Stimulated activated CD4-positive, alpha-beta T cell treated with anti-CD3 and anti-CD28 coated beads, Interleukin-1b, Interleukin-23, amount 100 ng/mL, for 24 hours (primary cell): ENCODE measurements at places on chromosomes 6 and 20.
A peak's percentile ranks its signal among the peaks of the same experiment; 100 is the strongest.

DNA sequence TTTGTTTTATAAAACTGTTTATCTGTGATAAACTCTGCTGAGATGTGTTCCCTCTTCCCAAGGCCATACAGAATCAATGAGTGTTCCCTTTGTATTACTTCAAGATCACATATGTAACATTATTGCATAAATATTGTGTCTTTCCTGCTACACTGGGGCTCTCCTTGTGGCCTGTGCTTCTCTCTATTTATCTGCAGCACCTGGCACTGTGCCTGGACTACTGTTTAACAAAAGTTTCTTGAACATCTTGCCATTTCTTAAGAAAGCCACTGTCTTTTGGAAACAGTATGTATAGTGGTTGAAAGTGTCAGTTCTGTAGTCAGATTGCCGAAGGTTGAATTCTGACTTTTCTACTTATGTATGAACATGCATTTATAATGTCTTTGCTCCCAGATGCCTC is 169.0 kb upstream of the SCGN start:
- DNase-seq, result no peak

- DNase-seq, result peak; percentile 21
These were observed 83.5 kb downstream of the ZMYND8 start for GRCh38 chr20:47272893-47273590.

GRCh38 chr6:47302043-47302442 is 7.7 kb downstream of the TNFRSF21 start:
- no peak for DNase-seq

DNA sequence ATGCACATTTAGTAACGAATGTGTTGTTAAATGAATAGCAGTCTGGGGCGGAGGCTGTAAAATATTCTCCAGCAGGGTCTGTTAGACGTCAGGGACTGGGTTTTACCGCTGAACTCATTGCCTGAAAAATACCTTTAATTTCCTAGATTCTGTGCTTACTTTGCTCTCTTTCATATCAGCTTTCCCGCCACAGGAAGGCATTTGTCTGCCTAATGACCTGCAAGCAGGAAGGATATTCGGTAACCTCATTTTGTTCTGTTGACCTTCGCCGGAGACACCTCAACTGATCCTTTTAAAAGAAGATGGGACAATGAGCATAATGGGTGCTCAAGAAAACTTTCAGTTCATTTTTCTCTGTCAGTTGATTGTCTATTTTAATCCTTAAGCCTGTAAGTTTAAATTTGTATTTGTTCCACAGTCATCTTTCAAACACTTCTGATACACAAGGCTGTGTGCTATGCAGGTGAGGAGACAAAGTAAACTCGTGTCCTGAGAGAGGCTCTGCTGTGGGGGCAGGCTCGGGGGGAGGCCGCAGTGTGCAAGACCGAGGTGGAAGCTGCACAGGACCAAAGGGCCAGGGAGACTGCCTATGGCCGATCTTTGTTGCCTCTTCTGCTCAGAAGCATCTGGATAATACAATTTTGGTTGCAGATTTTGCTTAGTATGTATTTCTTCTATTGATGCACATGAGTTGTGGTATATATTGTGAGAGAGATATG is 27.4 kb upstream of the SIM1 start:
- no peak for DNase-seq

DNA sequence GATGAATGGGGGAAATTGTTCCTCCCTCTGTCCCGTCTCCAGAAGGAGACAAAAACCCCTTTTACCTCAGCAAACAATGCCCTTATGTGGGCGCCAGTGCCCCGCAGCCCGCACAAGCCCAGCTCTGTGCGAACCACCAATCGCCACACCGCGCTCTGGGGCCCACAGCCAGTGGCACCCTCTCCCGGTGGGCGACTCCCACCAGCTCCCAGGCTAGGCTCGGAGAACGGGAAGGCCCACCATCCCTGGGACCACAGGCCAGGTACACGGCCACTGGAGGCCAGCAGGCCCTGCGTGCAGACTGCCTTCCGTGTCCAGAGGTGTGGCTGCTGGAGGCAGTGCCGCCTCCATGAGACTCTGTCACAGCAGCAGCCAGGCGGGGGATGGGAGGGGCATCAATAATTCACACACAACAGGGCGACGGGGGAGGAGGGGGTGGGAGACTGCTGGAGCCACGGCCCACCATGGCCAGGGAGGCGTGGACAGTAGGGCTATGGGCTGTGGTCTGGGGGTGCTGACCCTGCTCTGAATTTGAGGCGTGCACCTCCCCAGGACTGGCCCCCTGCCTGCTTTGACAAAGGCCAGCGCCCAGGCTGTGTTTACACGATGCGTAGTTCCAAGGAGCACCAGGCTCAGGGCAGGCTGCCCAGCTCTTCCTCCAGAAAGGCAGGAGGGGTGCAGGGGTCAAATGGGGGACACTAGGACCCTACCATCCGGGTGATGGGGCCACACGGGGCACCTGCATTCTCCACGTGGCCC is 105.7 kb downstream of the ASXL1 start:
- no peak for DNase-seq

DNA sequence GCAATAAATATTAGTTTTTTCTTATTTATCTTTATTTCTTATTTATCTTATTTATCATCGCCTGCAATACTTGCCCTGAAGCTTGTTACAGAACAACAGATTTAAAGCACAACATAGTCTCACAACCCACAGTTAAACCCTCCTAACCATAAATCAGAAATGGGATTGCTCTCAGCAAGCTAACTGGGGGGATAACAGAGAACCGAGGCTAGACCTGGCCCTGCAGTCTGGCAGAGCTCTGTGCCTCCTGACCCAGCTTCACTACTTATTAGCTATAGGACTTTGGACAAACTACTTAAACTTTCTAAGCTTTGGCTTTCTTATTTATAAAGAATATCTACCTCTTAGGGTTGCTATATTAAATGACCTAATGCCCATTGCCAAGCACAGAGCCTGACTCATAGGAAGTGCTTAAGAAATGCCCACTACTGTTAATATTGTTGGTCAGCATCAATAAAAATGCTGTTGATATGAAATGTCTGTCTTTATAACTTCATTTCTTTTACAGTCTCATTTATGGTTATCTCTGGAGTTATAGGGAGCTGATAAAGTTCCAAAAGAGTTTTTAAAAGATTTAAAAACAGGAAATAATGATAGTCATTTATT is 87.9 kb upstream of the BEND6 start:
- no peak for DNase-seq

GRCh38 chr6:1960486-1961142 is 284.8 kb downstream of the GMDS start:
- DNase-seq, result no peak

- no peak for DNase-seq
These were observed 7.5 kb downstream of the RFX6 start for GRCh38 chr6:116884530-116884929.

DNA sequence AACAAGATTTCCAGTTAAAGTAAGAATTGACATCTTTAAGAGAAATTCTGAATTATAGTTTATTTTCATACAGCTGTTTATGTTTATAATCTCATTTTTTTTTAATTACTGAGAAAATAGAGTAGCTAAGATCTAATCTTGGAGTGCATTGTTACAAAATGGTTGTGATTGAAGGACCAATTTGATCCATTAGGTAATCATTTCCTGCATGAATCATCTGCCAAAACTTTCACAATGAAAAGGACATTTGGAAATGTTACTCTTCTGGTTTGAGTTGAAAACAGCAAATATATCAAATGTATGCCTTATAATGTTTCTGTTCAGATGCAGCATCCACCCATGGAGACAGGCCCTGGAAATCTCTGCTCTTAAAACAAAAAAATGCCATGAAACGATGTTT is 19.0 kb downstream of the TUBB2A start:
- DNase-seq, result no peak

- DNase-seq, result no peak
These were observed 16.7 kb downstream of the PCMT1 start for GRCh38 chr6:149766156-149766769.

- no peak for DNase-seq
These were observed 464.1 kb downstream of the UTRN start for GRCh38 chr6:144749263-144749662.

DNA sequence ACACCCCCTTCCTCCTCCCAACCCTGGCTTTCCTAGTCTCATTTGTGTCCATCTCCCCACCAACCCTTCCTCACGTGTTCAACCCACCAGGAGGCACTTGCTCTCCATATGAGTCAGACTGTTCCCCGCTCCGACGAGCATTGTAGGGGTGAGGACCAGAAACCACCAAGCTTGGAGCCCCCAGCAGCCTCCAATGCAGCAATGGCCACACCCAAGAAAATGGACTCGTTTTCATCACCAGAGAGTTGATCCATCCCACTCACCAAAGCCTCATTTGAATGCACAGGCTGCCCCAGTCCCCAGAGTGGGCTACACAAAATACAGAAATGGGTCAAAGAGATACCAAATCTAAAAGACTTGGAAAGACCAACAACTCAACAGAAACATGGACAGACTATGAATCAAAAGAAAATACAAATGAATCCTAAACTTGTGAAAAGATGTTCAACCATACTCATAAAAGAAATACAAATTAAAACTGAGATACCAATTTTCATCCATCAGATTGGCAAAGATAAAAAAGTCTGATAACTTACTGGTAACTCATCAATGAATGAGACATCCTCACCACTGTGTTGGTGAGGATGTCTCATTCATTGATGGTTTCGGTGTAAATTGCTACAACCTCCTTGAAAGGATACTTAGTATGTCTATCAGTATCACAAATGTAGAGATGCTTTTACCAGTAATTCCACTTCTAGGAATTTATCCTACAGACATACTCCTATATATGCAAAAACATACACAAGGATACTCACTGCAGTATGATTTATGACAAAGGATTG is 68.1 kb downstream of the TRERF1 start:
- no peak for DNase-seq

- DNase-seq, result no peak
These were observed 747.7 kb downstream of the PHF3 start for GRCh38 chr6:64383277-64383676.
